ENCODE measurements at places on chromosomes 4 and X.

- DNase-seq: no peak
These were observed 25.8 kb upstream of the PBDC1 start for GRCh38 chrX:76147106-76147505.

DNA sequence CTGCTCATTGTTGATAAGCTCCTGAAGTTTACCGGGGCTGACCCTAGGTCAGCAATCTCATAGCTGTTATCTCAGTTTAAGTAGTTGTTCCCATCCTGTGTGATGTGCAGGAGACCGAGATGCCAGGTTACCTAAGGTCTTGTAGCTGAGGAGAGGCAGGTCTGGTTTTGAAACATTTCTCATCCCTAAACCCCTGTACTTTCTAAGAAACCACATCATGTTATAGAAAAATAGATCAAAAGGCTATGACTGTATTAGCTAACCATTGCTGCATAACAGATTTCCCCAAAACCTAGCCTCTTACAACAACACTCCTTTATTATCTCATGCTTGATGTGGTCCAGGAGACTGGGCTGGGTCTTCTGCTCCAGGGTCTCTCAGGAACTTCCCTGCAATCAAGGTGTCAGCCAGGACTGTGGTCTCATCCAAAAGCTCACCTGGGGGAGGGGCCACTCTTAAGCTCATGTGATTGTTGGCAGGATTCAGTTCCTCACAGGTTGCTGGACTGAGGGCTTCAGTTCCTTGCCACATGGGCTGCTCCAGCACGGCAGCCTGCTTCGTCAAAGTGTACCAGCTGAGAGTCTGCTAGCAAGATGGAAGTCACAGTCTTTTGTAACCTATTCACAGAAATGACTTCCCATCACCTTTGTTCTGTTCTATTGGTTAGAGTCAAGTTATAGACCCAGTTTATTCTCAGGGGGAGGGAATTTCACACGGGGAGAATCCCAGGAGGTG lies 60.9 kb upstream of the CLCN4 start:
- no peak for DNase-seq

- DNase-seq: no peak
These were observed 268.9 kb downstream of the FBXW7 start for GRCh38 chr4:152266831-152267480.

GRCh38 chr4:146340798-146341197 lies 126.5 kb downstream of the REELD1 start:
- no peak for DNase-seq

DNA sequence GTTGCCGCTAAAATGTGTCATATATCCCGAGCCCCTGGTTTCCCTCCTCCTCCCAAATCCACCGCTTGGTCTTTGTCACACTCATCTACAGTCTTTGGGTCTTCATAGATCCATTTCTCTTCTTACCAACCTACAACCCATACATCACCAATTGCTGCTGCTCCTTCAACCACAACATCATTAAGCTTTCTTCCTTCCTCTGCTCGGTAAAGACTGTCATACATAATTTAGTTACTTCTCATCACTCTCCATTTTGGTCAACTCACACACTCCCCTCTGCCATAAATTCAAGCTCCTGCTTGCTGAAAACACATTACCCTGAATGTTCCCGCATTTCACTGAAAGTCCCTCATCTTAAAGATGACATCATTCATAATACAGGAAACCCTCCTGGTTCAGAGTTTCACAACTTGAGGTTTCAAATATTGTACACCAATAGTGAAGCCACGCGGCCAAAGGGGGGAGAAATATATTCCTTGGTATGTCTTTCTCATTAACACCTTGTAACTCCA lies 1.7 kb upstream of the DCTD start:
- DNase-seq: no peak

DNA sequence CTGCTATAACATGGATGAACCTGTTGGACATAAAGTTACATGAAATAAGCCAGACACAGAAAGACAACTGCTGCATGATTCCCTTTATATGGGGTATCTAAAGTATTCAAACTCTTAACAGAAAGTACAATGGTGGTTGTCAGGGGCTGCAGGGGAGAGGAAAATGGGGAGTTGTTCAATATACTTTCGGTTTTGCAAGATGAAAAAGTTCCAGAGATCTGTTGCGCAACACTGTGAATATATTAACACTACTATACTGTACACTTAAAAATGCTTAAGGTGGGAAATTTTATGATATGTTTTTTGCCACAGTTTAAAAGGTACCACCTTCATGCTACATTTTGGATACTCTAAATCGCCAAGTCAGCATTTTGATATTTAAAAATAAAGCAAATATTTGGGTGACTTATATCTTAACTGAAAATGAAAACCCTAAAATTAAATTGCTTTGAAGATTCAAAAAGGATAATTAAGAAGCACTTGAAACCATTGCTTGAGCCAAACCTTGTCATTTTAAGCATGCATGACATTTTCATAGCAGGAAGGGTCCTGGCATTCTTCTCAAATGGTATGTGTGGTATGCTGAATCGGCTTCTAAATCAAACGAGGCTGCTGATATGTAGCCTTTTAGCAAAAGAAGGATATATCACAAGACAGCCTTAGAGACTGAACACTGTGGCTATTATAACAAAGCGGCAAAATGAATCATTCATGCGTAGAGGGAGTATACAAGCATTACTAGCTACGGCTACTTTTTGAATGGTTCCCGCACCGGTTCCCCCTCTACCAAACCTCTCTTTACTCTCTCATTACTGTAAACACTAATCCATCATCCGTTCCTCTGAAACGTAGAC lies 607.1 kb upstream of the DIPK2B start:
- no peak for DNase-seq

GRCh38 chr4:124631760-124632159 lies 80.8 kb downstream of the ANKRD50 start:
- DNase-seq: no peak

DNA sequence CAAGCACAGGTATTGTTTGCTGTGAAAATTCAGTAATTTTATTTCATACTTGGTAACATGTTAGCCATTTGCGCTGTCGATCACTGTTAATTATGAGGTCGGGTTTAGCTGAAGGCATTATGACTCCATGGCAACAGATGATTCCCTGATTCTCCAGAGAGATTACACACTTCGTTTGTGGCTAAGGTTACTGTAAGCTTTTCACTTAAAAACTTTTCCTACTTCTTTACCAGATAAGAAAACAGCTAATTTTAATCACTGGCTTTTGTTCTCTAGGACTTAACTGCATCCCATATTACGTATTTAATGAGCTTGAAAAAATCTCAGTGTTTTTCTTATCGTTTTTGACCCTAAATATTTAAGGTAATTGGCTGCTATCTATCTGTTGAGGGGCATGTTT lies 2.1 kb downstream of the GSTCD start:
- DNase-seq: no peak

GRCh38 chr4:2042204-2042946 lies 16.8 kb upstream of the NAT8L start:
- no peak for DNase-seq

GRCh38 chr4:183284258-183284785 lies 35.8 kb downstream of the CLDN22 start:
- DNase-seq: no peak

GRCh38 chrX:15913146-15913545 lies 58.5 kb upstream of the AP1S2 start:
- DNase-seq: no peak

- no peak for DNase-seq
These were observed 138.7 kb downstream of the F11 start for GRCh38 chr4:186404562-186405134.

DNA sequence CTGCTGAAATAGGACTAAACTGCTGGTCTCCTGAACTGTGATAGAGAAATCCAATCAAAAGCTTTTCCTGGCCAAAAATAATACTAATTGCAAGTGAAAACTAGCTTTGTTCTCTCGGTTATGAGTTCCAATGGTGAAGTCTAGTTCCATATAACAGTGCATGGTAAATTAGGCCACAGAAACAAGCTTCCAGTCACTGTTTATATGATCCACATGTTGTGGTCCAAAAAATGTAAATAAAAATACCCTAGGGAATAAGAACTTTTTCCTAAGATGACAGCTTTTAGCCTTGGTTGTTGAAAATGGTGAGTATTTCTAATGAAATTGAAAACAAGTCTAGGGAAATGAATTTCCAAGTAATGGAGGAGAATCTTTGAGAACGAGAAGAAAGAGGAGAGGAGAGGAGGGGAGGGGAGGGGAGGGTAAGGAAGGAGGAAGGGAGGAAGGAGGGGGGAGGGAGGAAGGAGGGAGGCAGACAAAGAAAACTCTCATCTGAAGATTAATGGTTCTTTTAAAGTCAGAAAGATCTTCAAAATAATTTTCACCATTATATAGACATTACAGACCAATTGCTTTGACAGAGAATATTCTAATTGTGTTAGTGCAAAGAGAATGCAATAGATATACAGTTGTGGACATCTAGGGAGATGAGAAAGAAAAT lies 26.1 kb downstream of the PALLD start:
- no peak for DNase-seq

DNA sequence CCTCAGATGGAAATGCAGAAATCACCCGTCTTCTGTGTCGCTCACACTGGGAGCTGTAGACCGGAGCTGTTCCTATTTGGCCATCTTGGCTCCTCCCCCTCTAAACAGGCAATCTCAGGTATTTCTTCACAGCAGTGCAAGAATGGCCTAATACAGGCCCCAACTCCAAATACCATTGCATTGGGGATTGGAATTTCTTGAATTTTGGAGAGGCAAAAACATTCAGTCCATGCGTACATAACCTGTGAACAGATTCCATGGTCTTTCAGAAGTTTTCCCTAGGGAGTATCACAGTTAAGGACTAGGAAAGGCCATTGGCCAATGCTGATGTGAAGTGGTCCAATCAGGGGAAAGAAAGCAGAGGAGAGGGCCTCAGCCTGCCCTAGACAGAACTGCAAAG lies 128.2 kb upstream of the NOCT start:
- DNase-seq: no peak

DNA sequence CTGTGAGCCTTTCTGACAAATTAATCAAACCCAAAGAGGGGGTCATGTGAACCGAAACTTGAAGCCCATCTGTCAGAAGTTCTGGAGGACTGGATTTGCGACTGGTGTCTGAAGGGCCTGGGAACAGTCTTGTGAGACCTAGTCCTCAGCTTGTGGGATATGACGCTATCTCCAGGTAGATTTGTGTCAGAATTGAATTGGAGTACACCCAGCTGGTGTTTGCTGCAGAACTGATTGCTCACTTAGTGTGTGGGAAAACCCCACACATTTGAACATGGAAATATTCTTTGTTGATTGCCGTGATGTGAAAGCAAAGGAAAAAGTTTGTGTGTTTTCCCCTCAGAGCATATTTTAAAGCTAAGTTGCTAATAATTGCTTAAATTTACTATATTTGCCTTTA lies 30.3 kb upstream of the TMSB15B start:
- no peak for DNase-seq

DNA sequence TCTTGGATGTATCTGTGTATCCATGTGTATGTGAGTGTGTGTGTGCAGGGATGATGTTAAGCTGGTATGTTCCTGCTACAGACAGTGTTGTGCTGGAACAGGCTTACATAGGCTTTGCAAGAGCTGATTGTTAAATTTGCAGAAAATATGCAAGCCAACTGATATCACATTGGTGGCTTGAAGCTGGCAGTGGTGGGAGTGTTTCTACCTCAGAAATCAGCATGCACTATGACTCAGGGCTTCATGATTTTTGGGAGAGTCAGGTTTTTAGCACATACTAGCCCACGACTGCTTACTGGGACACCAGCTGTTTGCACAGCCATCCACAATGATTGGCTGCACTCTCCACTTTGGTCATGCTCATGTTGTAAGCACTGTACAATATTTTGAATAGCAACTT lies 261.8 kb downstream of the DHX15 start:
- DNase-seq: no peak

GRCh38 chr4:40401631-40402030 lies 66.5 kb downstream of the CHRNA9 start:
- no peak for DNase-seq

DNA sequence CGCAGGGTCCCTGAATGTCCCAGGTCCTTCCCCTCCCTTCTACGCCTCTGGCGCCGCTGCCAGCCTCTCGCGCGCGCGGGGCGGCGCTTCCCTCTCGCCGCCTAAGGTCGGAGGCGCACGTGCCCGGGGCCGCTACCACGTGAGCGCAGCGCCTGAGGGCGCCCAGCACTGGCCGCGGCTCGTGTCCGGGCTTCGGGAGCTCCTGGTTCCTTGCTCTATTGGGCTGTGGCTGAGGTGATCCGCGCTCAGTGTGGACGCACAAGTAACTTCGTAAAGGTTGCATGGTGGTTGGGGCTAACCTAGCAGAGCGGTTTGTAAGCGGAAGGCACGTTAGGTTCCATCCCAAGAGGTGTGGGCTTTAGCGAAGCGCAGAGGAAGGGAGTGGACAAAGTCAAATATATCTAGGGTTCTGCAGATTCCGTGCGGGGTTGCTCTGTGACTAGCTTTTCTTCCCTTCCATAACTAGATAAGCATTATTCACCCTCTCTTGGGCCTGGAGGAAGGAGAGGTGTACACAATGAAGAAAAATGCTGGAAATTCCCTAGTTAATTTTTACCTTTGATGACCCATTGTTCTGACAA lies 1.8 kb downstream of the TLL1 start:
- DNase-seq: no peak

Measured in KG1 (cell line).